T-helper 1 cell (primary cell): ENCODE measurements at places on chromosomes 13 and 19.

- DNase-seq = no peak
Observed at GRCh38 chr19:10419646-10420443, 493 bp upstream of the PDE4A start.

DNA sequence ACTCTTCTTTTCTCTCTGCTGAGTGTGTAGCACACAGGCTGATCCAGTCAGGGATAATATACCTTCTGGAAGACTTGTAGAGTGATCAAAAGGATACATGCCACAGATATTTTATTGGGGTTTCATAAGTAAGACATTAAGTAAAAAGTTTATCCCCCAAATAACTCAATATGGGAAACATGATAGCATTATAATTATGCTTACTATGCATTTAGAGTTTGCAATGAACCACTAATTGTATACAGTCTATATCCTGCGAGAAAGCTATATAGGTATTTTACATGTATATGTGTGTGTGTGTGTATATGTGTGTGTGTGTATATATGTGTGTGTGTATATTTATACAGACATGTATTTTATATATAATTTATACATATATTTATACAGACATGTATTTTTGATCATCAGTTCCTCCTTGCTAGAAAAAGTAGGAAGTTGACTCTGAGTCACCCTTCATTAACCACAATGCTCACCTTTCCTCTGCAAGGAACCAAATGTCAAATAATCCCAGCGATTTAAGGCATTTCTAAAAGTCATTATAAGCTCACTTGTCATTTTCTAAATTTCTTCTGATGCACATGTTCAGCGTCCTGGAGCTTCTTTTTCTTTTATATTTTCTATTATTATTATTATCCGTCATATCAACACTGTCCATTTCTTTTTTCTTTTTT lies 312.5 kb upstream of the OBI1 start:
- no peak for DNase-seq

GRCh38 chr13:31962731-31963370 lies 68.7 kb upstream of the FRY start:
- DNase-seq = no peak

DNA sequence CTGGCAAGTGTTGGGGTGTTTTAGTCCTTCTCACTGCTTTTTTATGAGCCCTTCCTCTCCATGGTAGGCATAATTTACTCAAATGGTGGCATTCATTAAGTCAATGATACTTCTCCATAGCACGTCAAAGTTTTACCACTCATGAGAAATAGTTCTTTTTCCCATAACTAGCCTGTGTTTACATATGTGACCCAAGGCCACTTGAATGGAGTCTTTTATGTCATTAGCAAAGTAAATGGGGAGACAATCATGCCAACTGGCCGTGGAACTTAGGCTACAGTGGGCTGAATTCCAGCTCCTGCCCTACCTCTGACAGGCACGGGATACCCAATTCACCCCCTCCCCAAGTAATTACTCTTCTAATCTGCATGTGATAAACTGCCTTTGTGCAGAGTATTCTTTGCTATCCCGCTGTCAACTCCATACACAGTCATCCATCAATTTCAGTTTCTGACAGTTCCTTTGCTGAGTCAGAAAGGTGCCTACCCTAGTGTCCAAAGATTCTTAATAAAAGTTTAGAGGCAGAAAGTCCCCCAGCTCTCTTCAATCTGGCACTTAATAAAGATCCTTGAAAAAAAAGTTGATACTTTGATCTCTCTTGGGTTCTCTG lies 16.9 kb downstream of the PROSER1 start:
- DNase-seq = no peak

GRCh38 chr13:83449668-83450395 lies 432.4 kb downstream of the SLITRK1 start:
- DNase-seq = no peak

DNA sequence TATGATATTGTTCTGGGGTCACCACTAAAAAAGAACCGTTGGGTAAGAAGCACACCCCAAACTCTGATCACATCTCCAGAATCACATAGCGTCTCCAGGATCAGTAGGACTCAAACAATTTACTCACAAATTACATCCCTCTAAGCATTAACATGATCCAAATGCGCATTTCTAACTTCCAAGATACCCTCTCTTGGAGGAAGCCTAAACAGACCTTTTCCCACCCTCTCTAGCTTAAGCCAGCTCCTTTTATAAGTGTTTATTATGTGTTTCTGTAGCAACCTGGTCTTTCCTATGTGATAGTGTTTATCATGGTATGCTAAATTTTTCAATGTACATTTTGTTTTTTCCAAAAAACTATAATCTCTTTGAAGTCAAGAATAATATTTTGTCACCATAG lies 1846.5 kb downstream of the OLFM4 start:
- no peak for DNase-seq

DNA sequence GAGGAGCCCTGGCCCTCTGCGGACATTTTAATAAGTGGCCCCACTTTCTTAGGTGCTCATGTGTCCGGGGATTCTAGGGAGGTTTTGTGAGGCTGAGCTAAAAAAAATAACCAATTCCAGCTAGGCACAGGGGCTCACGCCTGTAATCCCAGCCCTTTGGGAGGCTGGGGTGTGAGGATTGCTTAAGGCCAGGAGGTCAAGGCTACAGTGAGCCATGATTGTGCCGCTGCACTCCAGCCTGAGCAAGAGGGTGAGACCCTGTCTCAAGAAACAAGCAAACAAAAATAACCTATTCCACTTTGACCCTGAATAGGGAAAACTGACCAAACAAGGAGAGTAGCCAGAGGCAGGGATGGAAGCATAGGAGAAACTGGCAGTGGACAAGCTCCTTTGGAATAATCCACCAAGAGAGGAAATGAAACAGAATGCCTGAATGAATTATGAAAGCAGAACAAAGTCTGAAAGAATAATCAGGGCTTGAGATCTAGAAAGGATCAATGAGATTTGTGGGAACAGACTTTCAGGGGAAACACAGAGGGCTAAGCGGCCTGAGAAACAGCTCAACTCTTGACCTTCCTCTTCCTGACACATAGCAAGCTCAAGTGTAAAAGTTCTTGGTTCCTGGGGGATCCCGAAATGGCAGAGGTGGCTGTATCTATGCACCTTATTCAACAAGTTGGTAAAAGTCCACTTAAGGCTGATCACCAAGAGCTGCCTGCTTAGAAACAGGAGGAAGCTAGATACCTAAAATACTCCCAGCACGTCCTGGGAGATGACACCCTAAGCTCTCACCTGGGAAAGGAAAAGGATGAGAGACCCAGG lies 30.1 kb upstream of the FFAR2 start:
- no peak for DNase-seq

- no peak for DNase-seq
Observed at GRCh38 chr19:15563325-15563794, 51.7 kb upstream of the CYP4F8 start.

- no peak for DNase-seq
Observed at GRCh38 chr19:29383696-29384095, 142.1 kb upstream of the VSTM2B start.

DNA sequence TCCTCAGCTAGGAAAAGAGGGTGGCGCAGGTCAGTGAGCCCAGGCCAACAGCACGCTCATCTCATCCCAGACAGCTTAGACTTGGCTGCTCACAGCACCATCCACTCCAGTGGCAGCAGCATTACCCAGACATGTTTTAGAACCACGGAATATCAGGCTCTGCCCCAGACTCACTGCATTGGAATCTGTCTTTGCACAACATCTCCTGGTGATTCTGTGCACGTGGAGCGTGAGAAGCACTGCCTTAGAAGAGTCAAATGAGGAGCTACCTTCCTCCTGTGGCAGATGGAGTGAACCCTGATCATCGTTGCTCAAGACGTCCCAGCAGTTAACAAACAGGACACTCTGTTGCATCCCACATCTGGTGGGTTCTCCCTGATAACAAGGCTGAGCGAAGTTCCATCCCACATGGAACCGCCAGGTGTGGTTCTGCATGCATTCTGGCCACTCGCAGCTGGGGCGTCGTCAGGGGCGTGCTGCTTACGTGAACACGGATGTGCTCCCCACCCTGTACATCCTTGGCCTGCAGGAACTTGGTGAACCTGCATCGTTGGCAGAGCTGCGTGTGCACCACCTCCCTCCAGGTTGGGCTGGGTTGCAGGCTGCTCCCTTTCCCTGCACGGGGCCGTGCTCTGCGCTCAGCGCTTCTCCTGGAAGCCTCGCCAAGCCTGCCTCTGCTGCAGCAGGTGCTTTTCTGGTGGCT lies 25.2 kb upstream of the ATP11A start:
- DNase-seq = no peak

DNA sequence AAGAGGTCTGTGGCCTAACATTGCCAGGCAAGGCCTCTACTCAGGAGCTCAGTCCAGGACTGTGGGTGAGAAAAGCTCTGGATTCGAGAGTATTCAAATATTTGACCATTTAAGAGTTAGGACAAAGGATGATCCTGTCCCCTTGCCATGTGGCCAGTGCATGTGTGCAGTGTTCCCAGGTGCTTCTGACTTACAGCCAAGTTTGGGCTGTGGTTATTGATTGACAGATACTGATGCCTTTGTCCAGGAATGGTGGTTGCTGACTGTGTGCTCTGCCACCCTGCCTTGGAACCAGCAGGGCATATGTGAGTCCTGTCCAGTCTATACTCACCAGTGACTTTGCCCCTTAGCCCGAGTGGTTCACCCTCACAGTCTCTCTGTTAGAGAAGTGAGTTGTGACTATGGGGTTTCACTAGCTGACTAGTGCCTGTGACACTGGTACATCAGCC lies 51.9 kb downstream of the GARRE1 start:
- DNase-seq = no peak

- no peak for DNase-seq
Observed at GRCh38 chr13:111404746-111405145, 84.3 kb downstream of the TEX29 start.

- DNase-seq = no peak
Observed at GRCh38 chr19:28956961-28957360, 256.0 kb downstream of the UQCRFS1 start.

DNA sequence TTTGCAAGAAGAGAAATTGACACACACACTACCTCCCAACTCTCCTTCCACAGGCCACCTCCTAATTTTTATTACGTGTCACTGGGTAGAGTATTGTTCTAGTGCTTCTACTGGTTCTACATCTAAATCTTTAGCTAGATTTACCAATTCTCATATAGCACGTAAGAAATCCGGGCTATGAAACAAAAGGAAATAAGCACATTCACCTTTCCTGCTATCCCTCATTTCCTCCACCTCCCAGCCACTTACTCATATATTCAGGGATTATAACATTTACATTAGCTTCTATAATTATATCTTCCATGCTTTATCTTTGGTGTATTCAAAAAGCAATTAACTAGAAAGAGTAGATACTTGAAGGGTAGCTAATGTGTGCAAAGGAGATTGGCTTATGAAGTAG lies 39.7 kb downstream of the USP12 start:
- DNase-seq = no peak

DNA sequence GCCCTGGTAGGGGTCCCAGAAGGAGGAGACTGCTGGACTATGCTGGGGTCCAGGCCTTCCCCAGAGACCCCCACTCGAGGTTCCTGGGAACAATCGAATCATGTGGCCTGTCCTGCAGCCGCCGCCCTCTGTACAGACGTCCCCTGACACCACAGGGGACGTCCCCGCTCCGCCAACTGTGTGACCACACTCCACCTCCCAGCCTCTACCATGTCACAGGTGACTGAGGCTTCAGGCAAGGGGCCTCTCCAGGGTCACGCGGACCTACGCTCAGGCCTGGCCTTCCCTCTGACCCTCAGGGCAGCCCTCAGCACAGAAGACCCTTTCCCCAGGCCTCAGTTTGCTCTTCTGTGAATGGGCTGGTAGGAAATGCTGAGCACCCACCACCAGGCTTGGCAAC lies 13.1 kb upstream of the TMEM161A start:
- no peak for DNase-seq

DNA sequence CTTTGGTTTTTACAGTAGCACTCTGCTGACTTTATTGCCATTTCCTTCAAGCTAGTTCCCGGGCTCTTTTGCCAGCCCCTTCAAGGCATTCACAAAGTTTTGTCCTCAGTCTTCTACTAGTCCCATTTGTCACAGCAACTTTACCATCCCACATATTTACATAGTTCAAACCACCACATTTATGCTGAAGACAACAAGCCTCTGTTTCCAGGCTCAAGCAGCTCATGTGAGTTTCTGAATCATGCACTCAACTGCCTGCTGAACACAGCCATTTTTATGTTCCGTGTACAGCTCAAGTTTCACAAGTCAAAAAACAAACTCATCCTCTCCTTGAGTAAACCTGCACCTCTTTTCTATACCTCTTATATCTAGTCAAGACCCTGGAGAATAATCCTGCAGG lies 977.0 kb upstream of the SLC10A2 start:
- no peak for DNase-seq

GRCh38 chr13:49421391-49421790 lies 22.5 kb downstream of the CAB39L start:
- DNase-seq = peak; percentile 39

GRCh38 chr13:29858667-29859066 lies 8.2 kb upstream of the UBL3 start:
- no peak for DNase-seq

GRCh38 chr19:38736036-38736412 lies 8.2 kb downstream of the CAPN12 start:
- DNase-seq = peak; percentile 67

GRCh38 chr19:1567116-1567847 lies 843 bp downstream of the MEX3D start:
- no peak for DNase-seq

DNA sequence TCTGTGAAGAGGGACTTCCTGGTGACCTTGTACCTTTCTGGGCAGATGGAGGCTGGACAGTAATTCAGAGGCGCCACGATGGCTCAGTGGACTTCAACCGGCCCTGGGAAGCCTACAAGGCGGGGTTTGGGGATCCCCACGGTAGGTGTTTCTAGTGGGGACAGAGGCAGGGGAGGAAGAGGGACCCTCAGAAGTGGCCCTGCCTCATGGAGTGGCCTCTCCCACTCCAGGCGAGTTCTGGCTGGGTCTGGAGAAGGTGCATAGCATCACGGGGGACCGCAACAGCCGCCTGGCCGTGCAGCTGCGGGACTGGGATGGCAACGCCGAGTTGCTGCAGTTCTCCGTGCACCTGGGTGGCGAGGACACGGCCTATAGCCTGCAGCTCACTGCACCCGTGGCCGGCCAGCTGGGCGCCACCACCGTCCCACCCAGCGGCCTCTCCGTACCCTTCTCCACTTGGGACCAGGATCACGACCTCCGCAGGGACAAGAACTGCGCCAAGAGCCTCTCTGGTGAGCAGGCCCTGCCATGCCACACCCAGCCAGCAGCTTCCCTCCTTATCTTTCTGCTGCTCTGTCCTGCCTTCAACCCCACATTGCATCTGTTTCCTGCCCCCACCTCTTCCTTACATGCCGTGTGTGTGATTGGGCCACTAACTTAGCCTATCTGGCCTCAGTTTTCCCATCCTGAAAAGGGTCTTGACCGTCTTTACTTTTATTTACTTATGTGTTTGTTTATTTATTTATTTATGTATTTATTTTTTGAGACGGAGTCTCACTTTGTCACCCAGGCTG lies 7.3 kb downstream of the ANGPTL4 start:
- DNase-seq = no peak
